CD4-positive, alpha-beta T cell treated with Interleukin-17A for 1 hour (primary cell): ENCODE measurements at places on chromosomes 1 and 21.

- no peak for DNase-seq
Measured at GRCh38 chr1:25212725-25213124, 19.6 kb downstream of the SYF2 start.

DNA sequence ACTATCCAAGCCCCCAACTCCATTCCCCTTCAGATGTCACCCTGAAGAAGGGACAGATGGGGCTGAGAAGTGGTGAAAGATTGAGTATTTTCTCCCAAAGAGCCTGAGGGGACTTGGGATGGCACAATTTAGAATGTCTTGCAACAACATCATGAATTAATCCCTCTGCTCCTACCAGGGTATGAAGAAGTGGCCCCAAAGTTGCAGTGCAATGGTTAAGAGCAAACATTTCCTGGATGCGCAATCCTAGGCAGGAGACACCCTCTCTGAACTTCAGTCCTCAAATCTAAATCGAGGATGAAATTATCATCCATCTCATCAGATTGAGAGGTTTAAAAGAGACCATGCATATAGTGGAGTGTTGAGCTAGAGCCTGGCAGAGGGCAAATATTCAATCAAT lies 28.6 kb upstream of the CITED4 start:
- DNase-seq: no peak

GRCh38 chr1:204649721-204650521 lies 35.6 kb downstream of the LRRN2 start:
- no peak for DNase-seq

- no peak for DNase-seq
Measured at GRCh38 chr21:9738527-9738926, 782.9 kb upstream of the TPTE start.

- DNase-seq: peak; percentile 34
Measured at GRCh38 chr1:161962091-161962887, 61.4 kb downstream of the OLFML2B start.

DNA sequence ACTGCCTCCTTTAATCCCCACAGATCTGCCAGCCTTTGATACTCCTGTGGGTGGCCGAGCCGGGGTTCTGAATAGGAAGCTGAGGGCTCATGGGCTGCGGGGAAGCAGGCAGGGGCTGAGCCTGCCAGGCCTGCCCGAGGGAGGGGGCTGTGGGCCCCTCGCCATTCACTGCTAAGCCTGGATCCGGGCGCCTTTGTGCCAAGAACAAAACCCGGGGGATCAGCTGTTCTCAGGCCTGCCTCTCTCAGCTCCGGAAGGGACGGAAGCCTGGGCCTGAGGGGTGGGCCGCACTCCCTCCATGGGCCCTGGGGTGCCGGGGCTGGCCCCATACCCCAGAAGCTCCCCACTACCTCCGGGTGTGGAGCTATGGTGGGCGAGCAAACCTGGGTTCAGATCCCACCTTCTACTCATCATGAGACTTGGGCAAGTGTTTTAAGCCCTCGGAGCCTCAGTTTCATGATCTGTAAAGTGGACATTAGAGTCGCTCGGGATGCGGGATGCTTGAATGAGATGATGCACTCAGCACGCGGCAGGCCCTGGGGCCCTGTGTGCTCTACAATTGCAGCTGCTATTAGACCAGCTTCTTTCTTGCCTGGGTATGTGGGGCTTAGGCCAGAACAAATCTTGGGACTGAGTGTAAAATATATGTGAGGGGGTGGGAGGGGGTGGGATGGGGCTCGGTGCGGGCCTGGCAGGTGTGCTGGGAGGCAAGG lies 19.2 kb upstream of the EPHA2 start:
- no peak for DNase-seq
